ENCODE measurements at places on chromosomes 4 and X.

- no peak for DNase-seq
Observed at GRCh38 chrX:129785160-129785947, 5.6 kb downstream of the SASH3 start.

DNA sequence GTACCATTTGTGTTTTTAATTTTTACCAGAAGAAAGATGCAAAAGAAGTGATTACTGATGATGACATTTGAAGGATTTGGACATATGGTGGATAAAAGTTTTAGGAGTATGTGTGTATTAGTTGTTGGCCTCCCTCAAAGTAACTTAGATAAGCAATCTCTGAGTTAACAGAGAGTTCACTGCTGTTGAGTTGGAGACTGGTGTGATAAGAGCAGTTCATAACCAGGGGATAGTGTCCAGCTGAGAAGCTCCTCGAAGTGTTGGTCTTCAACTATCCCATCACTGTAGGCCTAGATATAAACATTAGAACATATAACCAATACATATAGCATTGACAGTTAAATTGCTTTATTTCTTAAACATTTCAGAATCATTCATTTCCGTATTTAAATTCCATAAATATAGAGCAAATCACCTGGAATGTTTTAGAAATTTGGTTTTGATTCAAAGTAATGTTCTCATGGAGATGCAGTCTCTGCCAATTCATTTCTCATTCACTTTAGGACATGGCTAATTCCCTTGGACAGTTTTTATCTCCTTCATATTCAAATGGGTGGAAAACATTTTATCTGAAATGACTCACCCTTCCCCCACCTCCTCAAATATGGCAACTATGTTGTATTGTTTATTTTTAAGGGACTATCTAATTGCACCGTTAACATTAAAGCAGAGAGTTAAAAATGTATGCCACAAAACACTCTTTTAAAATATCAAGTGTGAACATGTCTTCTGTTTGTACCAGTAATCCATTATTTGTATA lies 136.8 kb upstream of the SLC4A4 start:
- DNase-seq: no peak

DNA sequence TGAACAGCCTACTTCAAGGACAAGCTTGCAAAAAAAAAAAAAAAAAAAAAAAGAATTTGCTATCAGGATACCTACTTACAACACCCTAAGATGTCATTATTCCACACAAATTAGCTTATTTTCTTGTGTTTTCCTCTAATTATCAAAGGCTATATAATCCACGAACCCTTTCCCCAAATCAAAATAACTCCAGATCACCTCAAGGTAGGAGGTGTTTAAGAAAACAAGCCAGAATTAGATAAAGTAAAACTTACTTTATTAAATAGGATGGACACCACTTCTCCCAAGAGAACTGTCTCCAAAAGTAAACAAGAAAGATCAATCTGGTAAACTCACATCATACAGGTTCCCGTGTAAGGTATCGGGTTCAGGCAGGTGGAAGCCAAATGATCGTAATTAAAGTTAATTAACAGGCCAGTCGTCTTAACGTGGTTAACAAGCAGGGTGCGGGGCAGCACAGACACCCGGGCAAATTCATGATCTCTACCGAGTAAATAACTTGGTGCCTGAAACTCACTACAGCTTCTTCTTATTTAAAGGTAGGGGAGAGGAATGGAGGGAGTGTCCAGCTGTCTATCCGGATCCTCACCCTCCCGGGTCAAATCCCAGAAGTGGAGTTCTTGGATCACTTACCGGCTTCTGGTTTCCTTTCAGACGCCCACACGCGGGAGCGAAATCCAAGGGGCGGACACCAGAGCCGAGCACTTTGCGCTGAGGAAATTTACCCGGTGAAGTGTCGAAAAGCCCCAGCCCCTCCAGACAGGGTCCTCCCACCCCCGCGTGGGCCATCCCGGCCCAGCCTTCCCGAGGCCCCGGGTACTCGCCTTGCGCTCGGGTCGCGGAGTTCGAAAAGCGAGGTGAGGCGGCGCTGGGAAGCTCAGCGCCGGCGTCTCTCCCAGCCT lies 708 bp downstream of the ARAP2 start:
- DNase-seq: peak; percentile 93

- DNase-seq: no peak
Observed at GRCh38 chr4:11881947-11882346, 453.3 kb upstream of the HS3ST1 start.

- no peak for DNase-seq
Observed at GRCh38 chr4:92634882-92635281, 331.1 kb downstream of the GRID2 start.

DNA sequence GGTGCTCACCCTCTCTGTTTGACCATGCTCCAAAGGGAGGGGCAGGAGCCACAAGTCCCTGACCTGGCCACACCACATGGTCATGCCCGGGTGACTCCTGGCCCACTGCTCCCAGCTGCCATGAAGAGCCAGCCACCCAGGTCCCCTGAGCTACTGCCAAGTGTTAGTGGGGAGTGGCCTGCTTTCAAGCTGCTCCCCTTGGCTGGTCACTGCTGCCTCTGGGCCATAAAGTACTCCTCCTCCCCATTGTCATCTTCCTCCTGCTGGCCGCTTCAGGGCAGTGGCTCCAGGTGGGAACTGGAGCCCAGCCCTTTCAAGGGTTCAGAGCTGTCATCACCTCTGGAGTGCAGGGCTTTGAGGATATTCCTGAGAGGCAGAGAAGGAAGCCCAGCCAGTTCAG lies 27.3 kb upstream of the RBBP7 start:
- DNase-seq: no peak
